ENCODE measurements at places on chromosomes 6 and 20.

DNA sequence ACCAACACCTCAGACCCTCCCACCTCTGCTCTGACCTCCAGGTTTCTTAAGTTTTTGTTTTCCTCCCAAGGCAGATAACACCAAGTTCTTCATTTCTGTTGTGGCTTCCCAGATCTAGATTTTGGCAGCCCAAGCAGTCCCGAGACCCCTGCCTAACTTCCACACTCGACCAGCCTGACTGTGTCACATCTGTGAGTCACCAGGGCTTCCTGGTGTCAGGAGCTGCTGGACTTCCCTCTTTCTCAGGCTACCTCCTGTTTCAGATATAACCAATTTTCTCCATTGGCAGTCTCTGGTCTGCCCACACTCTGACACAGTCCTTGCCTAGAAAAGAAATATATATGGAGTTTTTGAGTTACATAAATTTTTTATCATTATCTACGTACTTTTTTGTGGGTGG is 46.1 kb upstream of the CCN6 start:
- no peak for DNase-seq

GRCh38 chr6:114588726-114589125 is 245.9 kb upstream of the HS3ST5 start:
- DNase-seq = no peak

DNA sequence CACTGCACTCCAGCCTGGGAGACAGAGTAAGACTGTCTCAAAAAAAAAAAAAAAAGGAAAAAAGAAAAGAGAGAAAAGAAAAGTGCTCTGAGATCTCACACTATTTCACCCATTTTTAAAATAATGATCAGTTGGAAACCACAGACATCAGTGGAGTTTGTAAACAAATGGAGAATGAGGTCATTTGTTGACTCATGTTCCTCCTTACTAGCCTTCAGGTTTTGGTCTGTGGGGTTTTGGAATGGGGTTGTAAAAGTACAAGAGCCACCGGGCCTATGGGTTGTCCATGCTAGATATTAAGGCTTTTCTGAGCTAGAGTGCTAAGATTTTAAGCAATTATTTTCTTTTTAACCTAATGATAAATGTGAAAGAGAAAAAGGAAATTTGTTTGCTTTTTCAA is 104.4 kb upstream of the PRL start:
- DNase-seq = no peak

DNA sequence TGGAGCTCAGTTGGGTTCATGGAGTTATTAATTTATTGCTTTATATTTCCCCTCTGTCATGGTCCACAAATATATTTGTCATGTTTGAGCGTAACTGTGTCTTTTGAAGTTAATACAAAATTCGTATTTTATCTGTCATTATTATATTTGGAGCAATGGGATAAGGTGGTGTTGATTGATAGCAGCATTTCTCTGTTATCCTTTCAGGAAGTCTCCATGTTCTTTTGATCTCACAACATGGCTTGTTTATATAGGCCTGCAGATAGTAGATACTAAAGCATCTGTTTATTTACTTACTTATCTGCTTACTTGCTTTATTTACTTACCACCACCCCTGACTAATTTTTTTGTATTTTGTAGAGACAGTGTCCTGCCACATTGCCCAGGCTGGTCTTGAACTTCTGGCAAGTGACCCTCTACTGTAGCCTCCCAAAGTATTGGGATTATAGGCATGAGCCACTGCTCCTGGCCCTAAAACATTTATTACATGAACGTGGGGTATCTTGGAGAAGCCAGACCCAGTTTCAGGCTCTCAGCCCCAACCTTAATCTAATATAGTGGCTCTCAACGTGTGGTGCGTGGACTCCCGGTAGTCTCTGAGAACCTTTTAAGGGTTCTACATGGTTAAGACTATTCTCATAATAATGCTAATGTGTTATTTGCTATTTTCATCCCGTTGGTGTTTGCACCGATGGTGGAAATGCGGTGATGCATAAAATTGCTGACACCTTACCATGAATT is 104.2 kb downstream of the NCOA3 start:
- DNase-seq = no peak

DNA sequence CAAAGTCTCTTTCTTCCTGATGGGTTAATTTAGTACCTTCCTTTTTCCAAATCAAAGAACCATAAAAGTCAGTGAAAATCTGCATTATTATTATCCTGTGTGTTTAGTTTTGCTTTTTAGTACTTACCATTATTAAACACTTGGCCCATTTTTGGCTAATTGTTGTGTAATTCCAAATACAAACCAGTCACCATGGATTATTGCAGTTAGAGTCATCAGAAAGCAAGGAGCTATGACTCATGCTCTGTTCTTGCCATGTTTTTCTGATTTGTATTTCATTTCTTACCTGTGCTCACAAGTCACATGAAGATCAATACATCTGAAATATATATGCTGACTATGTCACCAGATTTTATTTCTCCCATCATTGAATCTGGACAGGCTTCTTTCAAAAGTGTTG is 31.3 kb downstream of the SLC22A3 start:
- no peak for DNase-seq

DNA sequence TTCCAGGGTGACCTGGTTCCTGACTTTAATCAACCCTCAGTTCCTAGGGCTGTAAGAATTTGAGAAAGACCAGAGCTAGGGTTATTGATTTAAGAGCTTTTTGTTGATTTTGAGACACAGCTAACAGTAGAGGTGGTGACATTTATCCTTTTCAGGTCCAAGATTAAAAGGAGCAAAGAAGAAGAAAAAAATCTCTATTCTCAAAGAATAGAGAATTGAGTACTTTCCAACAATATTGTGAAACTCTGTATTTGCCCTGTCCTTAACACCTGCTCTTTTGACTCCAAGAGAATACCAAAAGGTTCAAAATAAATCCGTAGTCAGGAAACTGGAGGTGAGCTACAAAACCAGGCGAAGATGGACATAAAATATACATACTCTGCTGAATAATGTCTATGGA is 7.3 kb downstream of the PAQR8 start:
- no peak for DNase-seq

- no peak for DNase-seq
These were observed 144.5 kb downstream of the VEGFA start for GRCh38 chr6:43914272-43915147.

DNA sequence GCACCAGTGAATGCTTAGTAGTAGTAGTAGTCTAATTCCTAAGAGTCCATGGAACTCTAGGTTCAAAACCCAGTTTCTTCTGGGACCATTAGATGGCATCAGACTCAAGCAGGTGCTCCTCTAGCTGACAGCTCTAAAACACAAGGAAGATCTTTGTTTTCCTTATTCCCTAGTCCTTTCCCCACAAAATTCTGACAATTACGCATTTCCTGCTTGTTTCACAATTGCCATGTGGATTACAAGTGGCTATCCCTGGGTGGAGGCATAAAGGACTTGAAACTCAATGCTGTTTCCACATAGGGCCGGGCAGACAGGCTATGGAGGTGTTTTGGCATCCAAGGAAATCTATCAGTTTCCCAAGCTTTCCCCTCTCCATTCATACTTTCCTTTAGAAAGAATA is 9.2 kb upstream of the HLA-DOB start:
- no peak for DNase-seq

Measured in NCI-H1930 (cell line).